ENCODE measurements at places on chromosomes 2 and 18. TPM values are rescaled to one million over a fixed set of nuclear protein-coding genes. Genes with fewer than 3 reads are reported as not detected.
A peak's percentile ranks its signal among the peaks of the same experiment; 100 is the strongest.

Gene NYAP2
- 0.05 TPM for total RNA-seq

Gene G6PC2
- total RNA-seq: not detected

- DNase-seq: no peak
- H3K27ac ChIP-seq: peak overlapping the region; percentile 35
- peaks cover 40% of the 10 kb centered on the region for H3K4me1 ChIP-seq
- H3K27me3 ChIP-seq: no peaks in the 10 kb centered on the region
- peak overlapping the region; percentile 84 for H3K4me3 ChIP-seq
- H3K36me3 ChIP-seq: peaks cover 9% of the 10 kb centered on the region
These were observed 781 bp downstream of the FARP2 start for GRCh38 chr2:241356871-241357260.

- peaks cover 5% of the 10 kb centered on the region for H3K36me3 ChIP-seq
- H3K4me1 ChIP-seq: peaks cover 72% of the 10 kb centered on the region
- no peak overlapping the region for H3K27ac ChIP-seq
- peak; percentile 78 for DNase-seq
These were observed 477 bp downstream of the ACVR1 start for GRCh38 chr2:157875641-157876065.

- no peak overlapping the region for H3K27ac ChIP-seq
- no peak for DNase-seq
- no peaks in the 10 kb centered on the region for H3K36me3 ChIP-seq
These were observed 20.3 kb upstream of the FAHD2A start for GRCh38 chr2:95382192-95382591.

Gene EIPR1
- 34.5 TPM for total RNA-seq

Gene MYO1B
- 37.5 TPM for total RNA-seq

DNA sequence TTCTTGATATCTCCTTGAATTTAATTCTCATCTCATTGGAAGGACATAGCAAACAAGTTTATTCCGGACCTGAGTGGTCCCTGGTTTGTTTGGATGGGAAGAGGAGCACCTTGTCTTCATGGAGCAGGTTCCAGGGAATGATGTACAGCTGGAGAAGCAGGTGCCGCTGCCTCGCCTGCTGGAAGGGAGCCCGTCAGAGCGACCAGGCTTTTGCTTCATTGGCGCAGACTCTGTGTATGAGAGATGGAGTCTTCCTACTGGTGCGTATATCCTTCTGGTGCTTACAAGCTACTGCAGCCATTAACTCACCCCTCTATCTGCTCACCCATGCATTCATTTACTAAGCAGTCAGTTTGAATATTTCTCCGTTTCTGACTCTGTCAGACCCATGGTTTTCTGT lies 11.6 kb upstream of the ALLC start:
- H3K4me3 ChIP-seq: no peak overlapping the region
- no peak for DNase-seq
- H3K27ac ChIP-seq: no peak overlapping the region
- no peaks in the 10 kb centered on the region for H3K27me3 ChIP-seq
- H3K4me1 ChIP-seq: peaks cover 8% of the 10 kb centered on the region

DNA sequence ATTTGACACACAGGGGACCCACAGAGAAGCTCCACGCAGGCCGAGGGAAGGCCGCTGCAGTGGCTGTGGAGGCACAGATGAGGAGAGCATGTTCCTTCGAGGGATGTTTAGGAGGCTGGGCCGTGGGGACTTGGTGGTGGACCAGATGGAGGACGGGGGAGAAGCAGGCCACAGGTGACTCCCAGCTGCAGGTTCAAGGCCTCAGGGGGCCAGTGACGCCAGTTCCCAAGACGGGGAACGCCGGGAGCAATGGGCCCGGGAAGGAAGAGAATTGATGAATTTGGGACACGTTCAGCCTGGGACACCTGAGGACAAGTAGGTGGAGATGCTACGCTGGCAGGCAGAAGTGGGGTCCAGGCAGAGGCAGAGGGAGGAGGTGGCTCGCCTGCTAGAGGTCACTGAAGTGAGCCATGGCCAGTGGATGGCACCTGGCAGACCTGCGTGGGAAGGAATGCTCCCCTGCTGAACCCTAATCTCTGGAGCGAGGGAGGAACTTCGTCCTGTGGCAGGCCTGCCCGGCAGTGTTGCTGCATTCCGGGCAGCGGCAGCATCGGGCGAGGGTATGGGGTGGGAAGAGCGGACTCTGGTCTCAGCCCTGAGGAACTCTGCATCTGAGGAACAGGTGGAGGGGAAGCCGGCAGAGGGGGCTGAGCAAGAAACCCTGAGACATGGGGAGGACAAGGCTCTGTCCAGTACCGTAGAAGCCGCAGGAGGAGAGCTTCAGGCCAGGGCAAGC lies 25.2 kb upstream of the HPCAL1 start:
- peaks cover 10% of the 10 kb centered on the region for H3K4me1 ChIP-seq
- DNase-seq: no peak
- no peaks in the 10 kb centered on the region for H3K36me3 ChIP-seq

Gene FBXO48
- total RNA-seq: 3.7 TPM

Gene INPP5D
- total RNA-seq: 64.8 TPM

Gene OR6B3
- total RNA-seq: not detected

Gene SP140
- 102 TPM for total RNA-seq

Gene ASTL
- total RNA-seq: 9.1 TPM

- H3K27ac ChIP-seq: peak overlapping the region; percentile 12
- H3K4me1 ChIP-seq: peaks cover 38% of the 10 kb centered on the region
- DNase-seq: no peak
These were observed 26.0 kb upstream of the NOTO start for GRCh38 chr2:73176205-73176880.

Gene ANKRD30BL
- total RNA-seq: not detected

DNA sequence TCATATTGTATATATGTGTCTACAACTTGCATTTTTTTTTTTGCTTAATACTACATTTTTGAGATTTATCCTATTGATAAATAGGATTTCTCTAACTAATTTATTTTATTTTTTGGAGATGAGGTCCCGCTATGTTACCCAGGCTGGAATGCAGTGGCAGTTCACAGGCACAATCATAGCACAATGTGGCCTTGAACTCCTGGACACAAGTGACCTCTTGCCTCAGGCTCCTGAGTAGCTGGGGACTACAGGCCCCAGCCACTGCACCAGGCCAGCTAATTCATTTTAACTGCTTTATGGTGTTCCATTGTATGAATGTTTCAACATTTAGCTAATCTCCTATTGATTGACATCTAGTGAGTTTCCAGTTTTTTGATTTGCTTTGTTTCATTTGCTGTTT lies 16.8 kb upstream of the CLASP1 start:
- peaks cover 9% of the 10 kb centered on the region for H3K36me3 ChIP-seq
- H3K4me3 ChIP-seq: no peak overlapping the region
- no peak overlapping the region for H3K27ac ChIP-seq
- no peaks in the 10 kb centered on the region for H3K4me1 ChIP-seq
- no peak for DNase-seq

- no peaks in the 10 kb centered on the region for H3K4me1 ChIP-seq
- no peaks in the 10 kb centered on the region for H3K36me3 ChIP-seq
- no peak for DNase-seq
- no peak overlapping the region for H3K4me3 ChIP-seq
- H3K27me3 ChIP-seq: no peaks in the 10 kb centered on the region
- H3K27ac ChIP-seq: no peak overlapping the region
These were observed 422.2 kb downstream of the XIRP2 start for GRCh38 chr2:167310442-167310841.

GRCh38 chr2:885230-886071 lies 65.2 kb upstream of the SNTG2 start:
- H3K36me3 ChIP-seq: no peaks in the 10 kb centered on the region
- H3K4me1 ChIP-seq: no peaks in the 10 kb centered on the region
- DNase-seq: no peak
- H3K4me3 ChIP-seq: no peak overlapping the region
- peaks cover 31% of the 10 kb centered on the region for H3K27me3 ChIP-seq

Gene LCT
- 0.19 TPM for total RNA-seq

GRCh38 chr2:176158855-176159662 lies 2.0 kb downstream of the HOXD3 start:
- H3K4me3 ChIP-seq: peak overlapping the region; percentile 36
- peaks cover 4% of the 10 kb centered on the region for H3K36me3 ChIP-seq
- H3K27me3 ChIP-seq: peaks cover 83% of the 10 kb centered on the region
- DNase-seq: no peak

DNA sequence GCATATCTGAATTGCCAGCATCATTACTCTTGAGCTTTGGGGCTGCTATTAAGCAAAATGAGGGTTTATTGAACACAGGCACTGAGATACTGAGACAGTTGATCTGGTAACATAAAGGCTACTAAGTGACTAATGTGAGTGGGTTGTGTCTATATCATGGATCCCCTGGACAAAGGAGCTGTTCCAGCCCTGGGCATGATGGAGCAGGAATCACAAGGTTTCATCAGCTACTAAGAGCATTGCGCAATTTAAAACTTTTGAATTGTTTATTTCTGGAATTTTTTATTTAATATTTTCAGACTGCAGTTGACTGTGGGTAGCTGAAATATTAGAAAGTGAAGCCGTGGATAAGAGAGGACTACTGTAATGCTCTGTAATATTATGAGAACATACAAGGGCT lies 73.5 kb downstream of the MGAT5 start:
- no peak overlapping the region for H3K27ac ChIP-seq
- H3K36me3 ChIP-seq: peaks cover 9% of the 10 kb centered on the region
- no peak overlapping the region for H3K4me3 ChIP-seq
- peaks cover 18% of the 10 kb centered on the region for H3K4me1 ChIP-seq
- H3K27me3 ChIP-seq: no peaks in the 10 kb centered on the region

GRCh38 chr2:39620067-39620466 lies 45.6 kb upstream of the TMEM178A start:
- H3K4me3 ChIP-seq: no peak overlapping the region
- H3K4me1 ChIP-seq: peaks cover 12% of the 10 kb centered on the region
- H3K27ac ChIP-seq: no peak overlapping the region
- DNase-seq: peak; percentile 16
- H3K27me3 ChIP-seq: peaks cover 38% of the 10 kb centered on the region

DNA sequence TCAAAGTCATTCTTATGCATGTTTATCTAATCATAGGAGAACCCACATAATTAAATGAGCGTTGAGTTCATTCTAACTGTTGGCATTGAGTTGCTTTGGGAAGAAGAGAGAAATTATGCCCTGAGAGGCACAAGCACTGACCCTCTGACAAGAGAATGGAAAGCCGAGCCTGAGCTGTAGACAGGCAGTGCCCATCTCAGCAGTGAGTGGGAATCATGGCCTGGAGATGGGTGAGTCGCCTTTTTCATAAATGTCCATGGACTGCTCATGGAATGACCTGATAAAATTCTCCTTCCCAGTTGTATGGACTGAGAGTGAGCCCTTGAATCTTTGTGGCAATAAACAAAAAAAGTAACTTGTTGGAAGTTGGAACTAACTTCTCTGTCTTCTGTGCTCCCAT lies 21.4 kb upstream of the MYO3B start:
- peaks cover 5% of the 10 kb centered on the region for H3K4me1 ChIP-seq
- H3K36me3 ChIP-seq: no peaks in the 10 kb centered on the region
- H3K27ac ChIP-seq: no peak overlapping the region
- no peak for DNase-seq
- no peak overlapping the region for H3K4me3 ChIP-seq

DNA sequence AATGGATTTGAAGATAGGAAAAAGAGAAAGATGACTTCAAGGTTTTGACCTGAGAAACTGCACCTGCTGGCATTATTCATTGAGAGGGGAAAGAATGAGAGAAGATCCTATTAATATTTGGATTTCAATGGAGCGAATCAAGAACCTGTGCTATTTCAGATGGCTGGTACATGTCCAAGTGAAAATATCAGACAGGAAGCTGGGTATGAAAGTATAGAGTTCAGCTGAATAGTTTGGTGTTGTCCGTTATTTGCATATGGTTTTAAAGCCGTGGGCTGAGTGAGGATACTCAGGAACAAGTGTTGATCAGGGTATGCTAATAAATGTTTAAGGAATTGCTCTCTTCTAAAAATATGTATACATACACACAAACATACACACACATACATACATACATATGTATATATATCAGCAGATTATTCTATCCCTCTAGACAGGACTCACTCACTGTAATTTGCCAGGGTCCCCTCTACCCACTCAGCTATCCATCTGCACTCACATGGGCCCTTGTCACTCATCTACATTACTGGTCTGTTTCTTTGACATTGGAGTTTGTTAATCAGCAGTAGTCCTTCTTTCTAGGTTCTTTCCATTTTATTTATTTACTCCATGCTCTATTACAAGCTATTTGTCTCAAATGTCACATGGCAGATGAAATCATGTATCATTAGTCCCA lies 33.9 kb upstream of the IKZF2 start:
- H3K27me3 ChIP-seq: no peaks in the 10 kb centered on the region
- no peak overlapping the region for H3K27ac ChIP-seq
- DNase-seq: no peak

- peaks cover 5% of the 10 kb centered on the region for H3K27me3 ChIP-seq
- no peaks in the 10 kb centered on the region for H3K4me1 ChIP-seq
- no peak overlapping the region for H3K27ac ChIP-seq
- DNase-seq: no peak
- H3K4me3 ChIP-seq: no peak overlapping the region
- H3K36me3 ChIP-seq: no peaks in the 10 kb centered on the region
These were observed 745.9 kb downstream of the GALR1 start for GRCh38 chr18:77995593-77995992.

- H3K27ac ChIP-seq: no peak overlapping the region
- no peak for DNase-seq
- H3K4me3 ChIP-seq: no peak overlapping the region
- no peaks in the 10 kb centered on the region for H3K27me3 ChIP-seq
- H3K4me1 ChIP-seq: no peaks in the 10 kb centered on the region
- no peaks in the 10 kb centered on the region for H3K36me3 ChIP-seq
These were observed 1495.5 kb upstream of the ACVR2A start for GRCh38 chr2:146349334-146349733.

Gene FSIP2
- total RNA-seq: 0.19 TPM

Gene FAM110C
- 0.72 TPM for total RNA-seq

Gene HAT1
- 52.5 TPM for total RNA-seq

DNA sequence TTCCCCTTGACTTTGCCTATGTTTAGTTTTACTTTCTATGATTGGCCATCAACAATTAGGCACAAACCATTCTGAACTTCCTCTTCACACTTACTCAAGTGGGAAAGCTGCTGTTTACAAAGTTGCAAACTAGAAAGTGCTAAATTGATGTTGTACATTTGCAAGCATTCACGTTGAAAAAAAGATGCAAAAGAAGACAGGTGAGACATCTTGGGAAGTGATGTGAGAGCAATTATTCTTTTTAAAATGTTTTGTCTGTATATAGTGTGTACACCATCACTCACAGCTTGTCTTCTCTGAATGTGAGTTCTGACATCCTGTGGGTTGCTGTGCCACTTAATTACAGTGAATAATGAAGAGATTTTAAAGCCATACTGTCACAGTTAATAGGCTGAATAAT lies 874.1 kb upstream of the LRATD1 start:
- no peaks in the 10 kb centered on the region for H3K27me3 ChIP-seq
- H3K4me1 ChIP-seq: no peaks in the 10 kb centered on the region
- no peak for DNase-seq
- no peaks in the 10 kb centered on the region for H3K36me3 ChIP-seq

GRCh38 chr2:239274391-239275043 lies 126.3 kb downstream of the HDAC4 start:
- H3K27ac ChIP-seq: peak overlapping the region; percentile 85
- H3K4me1 ChIP-seq: peaks cover 71% of the 10 kb centered on the region
- H3K27me3 ChIP-seq: peaks cover 35% of the 10 kb centered on the region
- no peaks in the 10 kb centered on the region for H3K36me3 ChIP-seq
- H3K4me3 ChIP-seq: peak overlapping the region; percentile 82

Gene PRLH
- not detected for total RNA-seq

- no peak overlapping the region for H3K4me3 ChIP-seq
- H3K27ac ChIP-seq: no peak overlapping the region
- peaks cover 4% of the 10 kb centered on the region for H3K27me3 ChIP-seq
- H3K36me3 ChIP-seq: no peaks in the 10 kb centered on the region
- DNase-seq: no peak
These were observed 47.5 kb downstream of the RAB31 start for GRCh38 chr18:9755615-9756014.
